Fibroblast of skin of left quadriceps (primary cell): ENCODE measurements at places on chromosomes 7 and 10.

- DNase-seq: no peak
These were observed 688.4 kb downstream of the REEP3 start for GRCh38 chr10:64209561-64209960.

DNA sequence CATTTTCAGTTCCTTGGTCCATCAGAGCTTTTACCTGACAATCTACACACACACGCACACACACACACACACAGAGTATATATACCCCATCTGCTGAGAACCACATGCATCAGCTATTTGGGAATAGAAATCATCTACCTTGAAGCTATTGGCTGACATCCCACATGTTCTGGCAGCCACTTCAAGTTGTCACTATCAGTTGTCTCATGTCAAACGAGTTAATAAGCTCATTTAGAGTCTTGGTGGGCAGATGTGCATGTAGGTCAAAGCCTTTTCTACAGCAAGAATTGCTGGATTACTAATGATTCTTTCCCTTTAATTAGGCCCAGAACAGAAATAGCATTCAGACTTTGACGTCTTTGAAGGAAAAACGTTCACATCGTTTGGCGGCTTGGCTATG is 36.8 kb downstream of the COL28A1 start:
- no peak for DNase-seq

GRCh38 chr10:72792288-72792687 is 100.3 kb downstream of the MCU start:
- no peak for DNase-seq

GRCh38 chr7:55550010-55550663 is 22.2 kb downstream of the VOPP1 start:
- DNase-seq: no peak

DNA sequence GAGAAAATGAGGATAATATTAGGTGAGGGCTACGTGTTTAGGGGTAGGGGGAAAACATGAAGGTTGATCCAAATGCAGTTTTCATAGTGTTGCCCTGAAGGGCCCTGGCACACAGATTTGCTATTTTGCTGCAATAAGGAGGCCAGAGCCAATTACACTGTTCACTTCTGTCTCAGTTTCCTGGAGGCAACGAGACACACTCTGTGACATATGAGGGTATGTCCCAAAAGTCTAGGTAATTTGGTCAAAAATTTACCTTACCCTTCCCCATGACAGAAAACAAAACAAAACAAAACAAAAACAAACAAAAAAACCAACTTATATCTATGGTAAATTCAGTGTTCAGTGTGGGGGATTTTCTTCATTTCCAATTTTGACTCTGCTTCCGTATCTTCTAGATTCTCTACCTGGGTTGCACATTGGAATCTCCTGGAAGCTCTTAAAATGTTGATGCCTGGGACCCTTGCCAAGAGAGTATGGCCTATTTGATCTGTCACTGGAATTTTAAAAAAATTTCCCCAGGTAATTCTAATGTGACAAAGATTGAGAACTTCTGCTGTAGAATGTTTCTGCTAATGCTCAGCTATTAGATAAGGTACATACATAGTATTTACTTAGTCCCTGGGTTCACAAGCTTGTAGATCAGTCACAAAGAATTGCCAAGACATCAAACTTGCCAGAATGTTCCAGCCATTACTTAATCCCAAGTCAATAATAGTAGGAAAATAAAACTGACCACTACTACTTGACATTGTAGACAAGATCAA is 139.5 kb downstream of the SEMA3E start:
- no peak for DNase-seq

DNA sequence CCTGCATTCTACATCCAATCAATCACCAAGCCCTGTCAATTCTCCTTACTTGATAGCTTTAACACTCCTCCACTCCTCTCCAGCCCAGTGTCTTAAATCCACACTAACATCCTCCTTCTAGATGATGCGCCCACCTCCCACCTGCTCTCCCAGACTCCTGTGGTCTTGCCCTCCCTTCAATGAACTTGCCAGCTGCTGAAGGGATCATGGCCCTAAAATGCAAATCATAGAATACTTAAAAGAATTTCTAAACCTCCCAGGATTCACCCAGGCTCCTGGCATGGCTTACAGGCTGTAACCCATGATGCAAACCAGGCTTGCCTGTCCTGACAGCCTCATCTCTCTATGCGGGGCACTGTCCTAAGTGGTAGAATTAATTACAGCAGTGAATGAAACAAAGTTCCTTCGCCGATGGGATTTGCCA is 43.6 kb downstream of the SYPL1 start:
- no peak for DNase-seq
